SJSA1 (cell line): ENCODE measurements at places on chromosomes 7 and 10. TPM values are rescaled to one million over a fixed set of nuclear protein-coding genes. Genes with fewer than 3 reads are reported as not detected.

DNA sequence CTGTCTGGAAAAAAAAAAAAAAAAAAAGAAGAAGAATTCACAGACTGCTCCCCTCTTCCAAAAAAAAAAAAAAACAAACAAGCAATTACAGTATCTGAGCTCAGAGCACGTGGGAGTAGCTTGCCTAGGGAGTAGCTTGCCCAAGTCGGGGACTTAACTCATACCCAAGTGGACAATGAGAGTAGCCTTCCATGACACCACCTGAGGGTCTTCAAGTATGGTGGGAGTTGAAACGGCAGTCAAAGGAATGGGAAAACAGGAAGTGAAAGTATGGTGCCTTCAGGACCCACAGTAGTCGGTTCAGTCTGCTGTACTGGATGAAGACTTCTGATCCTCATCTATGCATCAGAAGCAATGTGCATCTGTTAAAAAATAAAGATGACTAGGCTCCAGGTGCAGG is 10.6 kb downstream of the VOPP1 start:
- DNase-seq, result no peak

- DNase-seq, result no peak
Observed at GRCh38 chr7:139218173-139218572, 12.9 kb upstream of the UBN2 start.

DNA sequence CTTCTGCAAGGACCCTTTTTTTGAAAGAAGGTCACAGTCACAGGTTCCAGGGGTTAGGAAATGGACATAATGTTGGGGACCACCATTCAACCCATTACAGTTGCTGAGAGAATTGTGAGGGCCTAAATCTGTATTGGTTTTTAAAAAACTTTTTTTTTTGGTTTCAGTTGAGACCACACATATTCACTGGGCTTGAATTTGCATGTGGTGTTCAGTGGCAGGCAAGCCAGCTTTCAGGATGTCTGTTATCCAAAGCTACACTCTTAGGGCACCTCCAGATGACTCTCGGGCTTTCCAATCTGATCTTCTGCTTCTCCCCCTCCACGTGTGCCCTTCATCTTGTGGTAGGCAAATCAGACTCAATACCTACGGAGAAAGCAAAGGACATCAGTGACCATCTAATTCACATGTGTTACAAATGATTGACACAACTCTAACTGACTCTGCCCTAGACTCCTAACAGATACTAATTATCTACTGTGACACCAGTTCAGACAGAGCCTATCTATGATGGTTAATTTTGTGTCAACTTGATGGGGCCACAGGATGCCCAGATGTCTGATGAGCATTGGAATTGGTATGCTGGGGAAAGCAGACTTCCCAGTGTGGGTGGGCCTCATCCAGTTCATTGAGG is 93.3 kb upstream of the ELMO1 start:
- DNase-seq, result no peak

DNA sequence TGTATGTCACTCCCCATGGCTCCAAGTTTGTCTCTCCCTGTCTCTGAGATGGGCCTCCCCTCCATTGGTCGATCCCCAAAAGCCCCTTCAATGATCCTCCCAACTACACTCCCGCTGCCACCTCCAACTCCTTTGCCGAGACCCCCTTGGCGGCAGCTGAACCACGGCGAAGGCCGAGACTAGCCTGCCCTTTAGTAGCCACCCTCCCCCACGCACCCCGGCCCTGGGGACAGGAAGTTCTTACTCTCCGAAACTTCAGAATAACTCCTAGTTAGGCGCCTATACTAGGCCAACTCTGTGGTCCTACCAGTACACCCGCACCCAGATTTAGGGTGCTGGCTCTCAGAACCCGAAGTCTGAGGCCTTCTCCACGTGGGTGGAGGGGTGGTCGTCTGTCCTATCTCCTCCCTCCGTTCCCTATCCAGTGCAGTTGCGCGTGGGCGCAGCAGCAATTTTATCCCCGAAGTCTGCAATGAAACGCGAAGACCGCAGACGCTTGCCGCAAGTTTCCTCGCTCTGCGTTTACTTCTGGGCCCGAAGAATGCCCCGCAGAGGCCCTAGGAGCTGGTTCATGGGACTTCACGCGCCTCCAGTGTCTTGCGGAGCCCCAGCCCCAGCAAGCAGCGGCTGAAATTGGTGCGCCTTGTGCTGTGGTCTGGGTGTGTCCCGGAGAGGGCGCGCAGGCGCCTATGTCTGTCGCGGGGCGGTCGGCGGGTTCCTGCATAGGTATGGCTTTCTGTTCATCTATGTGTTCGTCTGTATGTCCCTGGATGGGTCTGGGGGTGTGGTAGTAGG is 82.6 kb upstream of the SLF2 start:
- DNase-seq, result no peak

DNA sequence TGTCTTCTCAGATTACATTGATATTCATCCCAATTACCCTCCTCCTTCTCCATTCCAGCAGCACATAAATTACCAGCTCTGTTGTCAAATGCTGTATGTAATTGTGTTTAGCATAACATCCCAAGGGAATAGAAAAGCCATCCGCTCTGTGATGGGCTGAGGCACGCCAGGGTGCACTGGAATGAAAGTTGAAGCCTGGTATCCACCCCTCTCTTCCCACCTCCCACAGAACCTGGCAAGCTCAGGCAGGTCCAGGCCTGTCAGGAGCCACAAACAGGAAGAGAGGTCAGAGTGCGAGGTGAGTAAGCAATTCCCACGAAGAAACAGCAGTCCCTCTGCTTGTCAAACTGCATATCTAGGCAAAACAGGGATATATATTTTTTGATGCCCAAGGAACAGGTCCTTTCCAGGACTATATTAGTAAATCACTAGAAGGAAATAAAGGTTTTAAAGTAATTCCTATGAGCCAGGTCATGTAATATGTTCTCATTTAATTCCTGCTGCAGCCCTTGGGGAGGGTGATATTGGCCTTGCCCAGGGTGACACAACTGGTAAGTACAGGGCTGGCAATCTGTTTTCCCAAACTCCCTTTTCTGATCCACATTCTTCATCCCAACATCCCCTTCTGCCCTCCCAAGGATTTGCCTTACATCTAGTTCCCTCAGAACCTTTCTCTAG is 155.6 kb upstream of the GHITM start:
- no peak for DNase-seq

GRCh38 chr10:26468291-26468690 is 30.1 kb downstream of the APBB1IP start:
- no peak for DNase-seq

- DNase-seq, result peak; percentile 99
Observed at GRCh38 chr7:92698237-92698841, 108.1 kb upstream of the FAM133B start.

DNA sequence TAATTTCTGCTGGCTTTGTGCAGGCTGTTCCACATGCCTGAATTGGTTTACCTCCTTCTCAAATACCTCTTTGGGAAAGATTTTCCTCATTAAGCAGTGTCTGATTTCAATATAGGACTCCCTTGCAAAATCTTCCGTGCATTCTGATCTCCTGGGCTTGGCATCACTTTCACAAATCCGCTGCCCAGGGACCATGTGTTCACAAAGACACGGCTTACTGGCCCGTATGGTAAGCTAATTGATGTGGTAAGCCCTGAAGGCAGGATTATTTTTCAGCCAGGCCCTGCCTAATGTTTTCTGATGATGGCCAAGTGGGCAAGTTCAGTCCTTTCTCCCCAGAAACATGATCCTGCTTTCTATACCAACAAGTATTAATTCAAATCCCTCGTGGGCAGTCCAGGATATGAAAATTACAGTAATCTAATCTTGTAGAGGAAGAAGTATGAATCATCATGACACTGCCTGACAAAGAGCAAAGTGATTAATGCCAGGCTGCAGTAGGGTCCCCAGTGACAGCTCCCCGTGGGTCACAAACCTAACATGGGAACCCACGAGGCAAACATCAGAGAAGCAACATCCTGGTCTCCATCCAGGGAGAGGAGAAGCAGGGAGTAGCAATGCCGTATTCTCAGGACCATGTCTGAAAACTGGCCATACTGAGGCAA is 11.6 kb upstream of the SVIL start:
- peak; percentile 27 for DNase-seq

GRCh38 chr7:3154881-3155494 is 111.3 kb upstream of the CARD11 start:
- peak; percentile 37 for DNase-seq

DNA sequence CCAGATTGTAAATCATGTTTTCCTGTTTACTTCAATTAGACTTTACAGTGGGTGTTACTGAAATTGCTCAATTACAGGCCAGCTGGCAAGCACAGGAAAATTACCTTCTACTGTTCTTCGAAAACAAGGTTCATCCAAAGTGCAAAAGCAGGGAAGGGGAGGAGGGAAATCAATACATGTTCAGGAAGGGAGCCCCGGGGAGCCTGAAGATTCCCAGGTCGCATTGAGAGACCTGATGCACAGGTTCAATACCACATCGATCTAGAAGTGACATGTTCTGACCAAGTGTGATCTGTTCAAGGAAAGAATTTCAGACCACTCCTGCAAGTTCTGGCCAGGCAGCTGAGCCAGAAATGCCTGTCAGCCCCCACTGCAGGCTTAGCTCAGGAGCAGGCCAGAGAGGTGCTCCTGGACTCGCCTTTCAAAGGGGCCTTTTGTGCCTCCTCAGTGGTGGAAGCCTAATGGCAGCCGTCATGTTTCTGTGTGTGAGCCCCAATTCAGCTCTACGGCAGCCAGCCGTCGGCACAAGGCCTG is 35.9 kb downstream of the FAM53B start:
- DNase-seq, result no peak

- DNase-seq, result no peak
Observed at GRCh38 chr10:76026176-76026771, 594.9 kb downstream of the LRMDA start.

GRCh38 chr10:6082496-6083395 is 6.1 kb upstream of the RBM17 start:
- DNase-seq, result no peak

DNA sequence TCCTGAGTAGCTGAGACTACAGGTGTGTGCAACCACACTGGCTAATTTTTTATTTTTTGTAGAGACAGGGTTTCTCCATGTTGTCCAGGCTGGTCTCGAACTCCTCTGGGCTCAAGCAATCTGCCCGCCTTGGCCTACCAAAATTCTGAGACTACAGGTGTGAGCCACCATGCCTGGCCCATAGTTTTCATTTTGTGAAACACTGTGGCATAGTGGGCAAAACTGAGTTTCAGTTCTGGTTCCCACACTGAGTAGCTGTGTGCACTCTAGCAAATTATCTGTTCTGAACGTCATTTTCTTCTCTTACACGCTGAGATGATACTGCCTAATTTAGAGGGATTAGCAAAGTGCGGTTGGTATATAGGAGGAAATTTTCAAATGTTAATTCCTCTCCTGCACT is 13.5 kb downstream of the ATP5MK start:
- no peak for DNase-seq

GRCh38 chr10:22583683-22584082 is 130.7 kb downstream of the PIP4K2A start:
- DNase-seq, result no peak

DNA sequence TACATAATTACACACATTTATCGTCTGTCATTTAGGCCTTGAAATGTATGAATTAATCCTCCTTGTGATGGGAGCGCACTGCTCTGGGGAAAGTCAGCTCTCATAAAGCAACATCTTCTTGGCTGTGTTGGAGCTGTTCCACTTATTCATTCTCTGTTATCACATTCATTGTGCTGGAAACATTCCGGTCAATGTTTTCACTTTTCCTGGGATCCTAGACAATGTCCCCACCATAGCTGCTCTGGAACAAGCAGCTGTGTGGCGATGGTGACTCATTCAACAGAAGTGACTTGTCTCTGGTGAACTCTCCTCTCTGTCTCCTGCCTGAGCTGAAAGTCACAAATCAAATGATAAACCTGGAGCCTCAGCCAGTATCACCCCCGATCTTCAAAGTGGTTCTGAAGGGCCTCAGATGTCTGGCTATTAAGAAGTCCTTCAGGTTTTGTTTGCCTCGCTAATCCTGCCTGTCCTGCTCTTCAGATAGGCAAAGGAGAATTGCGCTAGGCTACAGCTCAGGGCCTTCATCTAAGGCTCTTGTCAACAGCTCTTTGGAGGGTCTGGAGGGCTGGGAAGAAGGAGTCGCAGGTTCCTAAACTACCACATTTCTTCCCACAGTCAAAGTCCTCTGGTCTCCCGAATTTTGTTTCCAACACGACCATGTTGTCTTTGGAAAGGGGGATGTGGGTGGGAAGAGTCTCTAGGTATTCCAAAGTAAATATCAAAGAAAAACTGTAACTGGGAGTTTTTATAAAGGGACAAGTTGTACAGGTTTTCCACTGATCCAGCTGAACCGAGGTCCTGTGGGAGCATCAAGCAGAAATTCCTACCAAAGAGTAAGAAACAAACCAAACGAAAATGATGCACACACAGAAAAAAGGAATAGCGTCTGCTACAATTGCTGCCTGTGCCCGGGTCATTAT is 29.3 kb downstream of the KLF6 start:
- DNase-seq, result peak; percentile 79

GRCh38 chr7:19663816-19664462 is 44.9 kb downstream of the POLR1F start:
- DNase-seq, result peak; percentile 9

- DNase-seq, result no peak
Observed at GRCh38 chr10:67695555-67695954, 440 bp downstream of the CTNNA3 start.

GRCh38 chr7:40315277-40315676 is 180.5 kb downstream of the SUGCT start:
- DNase-seq, result no peak

- no peak for DNase-seq
Observed at GRCh38 chr7:70042533-70042932, 444.3 kb downstream of the AUTS2 start.

- DNase-seq, result no peak
Observed at GRCh38 chr7:43931346-43931745, 5.1 kb downstream of the UBE2D4 start.

GRCh38 chr10:18195060-18195799 is 55.0 kb downstream of the CACNB2 start:
- DNase-seq, result peak; percentile 12

- DNase-seq, result no peak
Observed at GRCh38 chr7:99141334-99141733, 2.6 kb downstream of the SMURF1 start.

GRCh38 chr10:35517431-35518181 is 87.5 kb upstream of the GJD4 start:
- no peak for DNase-seq

DNA sequence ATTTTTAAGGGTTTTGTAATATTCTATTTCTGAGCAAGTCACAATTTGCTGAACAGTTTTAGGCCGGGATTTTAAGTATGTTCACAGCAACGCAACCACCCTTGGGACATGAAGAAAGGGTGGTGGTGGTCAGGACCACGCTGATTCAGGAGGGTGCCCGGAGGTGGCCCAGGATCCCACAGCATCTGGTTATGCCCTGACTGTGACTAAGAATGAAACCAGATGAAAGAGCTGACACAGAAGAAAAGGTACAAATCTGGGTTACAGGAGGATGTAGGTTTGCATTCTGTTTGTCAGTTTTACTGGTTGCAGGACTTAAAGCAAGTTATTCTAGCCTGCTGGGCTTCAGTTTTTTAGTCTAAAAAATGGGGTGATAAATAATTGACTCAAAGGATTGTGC is 279.7 kb downstream of the CCSER2 start:
- no peak for DNase-seq

The SPDYE2B gene
- not detected in 2 replicates for total RNA-seq

The ADARB2 gene
- not detected in 2 replicates for total RNA-seq

The NRAP gene
- total RNA-seq, result not detected in 2 replicates

The ANLN gene
- total RNA-seq, result 298 and 397 TPM in 2 replicates

The EFCAB10 gene
- not detected in 2 replicates for total RNA-seq

The CYP2C19 gene
- total RNA-seq, result not detected in 2 replicates

The CFAP70 gene
- 0.08 and 0.25 TPM in 2 replicates for total RNA-seq

The CDC14C gene
- total RNA-seq, result not detected in 2 replicates

The WEE2 gene
- not detected in 2 replicates for total RNA-seq

The CLEC2L gene
- total RNA-seq, result not detected in 2 replicates

The AGMO gene
- not detected in 2 replicates for total RNA-seq

The PRRT4 gene
- total RNA-seq, result not detected in 2 replicates

The CALHM3 gene
- not detected in 2 replicates for total RNA-seq

The ZP3 gene
- 0.58 and 3.7 TPM in 2 replicates for total RNA-seq

The LIPF gene
- total RNA-seq, result not detected in 2 replicates

The RRP12 gene
- total RNA-seq, result 25.1 and 26.4 TPM in 2 replicates

The TMEM178B gene
- total RNA-seq, result under 0.01 TPM in 1 of 2 replicates, not detected in the other
